ENCODE measurements at places on chromosomes 11 and 22.
A peak's percentile ranks its signal among the peaks of the same experiment; 100 is the strongest.

DNA sequence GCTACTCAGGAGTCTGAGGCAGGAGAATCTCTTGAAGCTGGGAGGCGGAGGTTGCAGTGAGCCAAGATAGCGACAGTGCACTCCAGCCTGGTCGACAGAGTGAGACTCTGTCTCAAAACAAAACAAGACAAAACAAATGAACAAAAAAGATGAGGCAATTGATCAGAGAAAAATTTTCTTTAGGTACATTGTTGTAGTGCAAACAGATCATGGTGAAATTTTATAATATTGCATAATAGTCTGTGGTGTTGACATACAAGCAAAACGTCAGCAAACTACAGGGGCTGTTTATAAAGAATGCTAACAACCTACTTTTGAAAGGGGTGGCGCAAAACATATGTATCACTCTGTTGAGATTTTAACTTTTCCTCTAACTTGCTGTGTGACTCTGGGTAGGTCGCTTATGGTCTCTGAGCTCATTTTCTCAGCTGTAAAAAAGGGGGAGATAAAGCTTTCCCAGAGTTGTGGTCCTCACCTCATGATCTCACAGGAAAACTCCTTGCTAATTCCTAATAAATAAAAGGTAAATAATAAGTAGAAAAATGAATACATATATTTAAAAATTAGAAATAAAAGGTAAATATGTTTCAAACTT lies 64.8 kb upstream of the NUP160 start:
- no peak for DNase-seq

GRCh38 chr11:78050964-78051831 lies 12.5 kb upstream of the THRSP start:
- no peak for DNase-seq

DNA sequence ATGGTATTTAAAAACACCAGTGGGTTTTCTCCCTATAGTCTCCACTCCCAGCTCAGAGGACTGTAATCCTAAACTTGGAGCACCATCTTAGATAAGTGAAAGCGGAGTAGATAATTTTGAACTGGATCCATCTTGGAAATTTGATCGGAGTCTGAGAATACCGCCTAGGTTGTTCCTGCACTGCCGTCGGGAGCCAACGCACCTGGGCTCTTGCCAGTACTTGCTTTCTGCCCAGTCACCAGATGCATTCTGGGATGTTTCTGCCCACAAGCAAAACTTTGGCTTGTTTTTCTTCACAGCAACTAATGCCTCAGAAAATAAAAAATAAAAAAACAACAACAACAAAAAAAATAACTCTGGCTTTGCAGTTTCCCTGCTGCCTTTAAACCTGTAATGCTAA lies 113.0 kb upstream of the MTMR2 start:
- no peak for DNase-seq

GRCh38 chr11:26909515-26909914 lies 84.4 kb upstream of the FIBIN start:
- no peak for DNase-seq

GRCh38 chr22:35726398-35726797 lies 8.7 kb downstream of the APOL5 start:
- DNase-seq = no peak

GRCh38 chr11:94017446-94017845 lies 3.7 kb upstream of the HEPHL1 start:
- no peak for DNase-seq

DNA sequence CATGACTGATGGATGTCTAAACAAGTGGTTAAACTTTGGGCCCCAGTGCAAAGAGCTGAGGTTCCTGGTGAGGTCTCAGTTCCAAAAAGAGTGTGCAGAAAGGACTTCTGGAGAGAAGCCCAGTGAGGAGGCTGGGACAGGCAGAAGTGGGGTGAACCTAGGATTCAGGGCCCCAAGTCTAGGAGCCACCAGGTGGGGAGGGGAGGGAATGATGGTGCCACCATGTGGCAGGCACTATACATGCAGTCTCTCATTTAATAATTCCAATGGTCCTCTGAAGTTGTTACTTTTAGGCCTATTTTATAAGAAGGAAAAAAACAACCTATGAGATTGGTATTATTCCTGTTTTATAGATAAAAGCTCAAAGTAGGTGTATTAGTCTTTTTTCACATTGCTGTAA lies 102.0 kb downstream of the INSC start:
- no peak for DNase-seq

DNA sequence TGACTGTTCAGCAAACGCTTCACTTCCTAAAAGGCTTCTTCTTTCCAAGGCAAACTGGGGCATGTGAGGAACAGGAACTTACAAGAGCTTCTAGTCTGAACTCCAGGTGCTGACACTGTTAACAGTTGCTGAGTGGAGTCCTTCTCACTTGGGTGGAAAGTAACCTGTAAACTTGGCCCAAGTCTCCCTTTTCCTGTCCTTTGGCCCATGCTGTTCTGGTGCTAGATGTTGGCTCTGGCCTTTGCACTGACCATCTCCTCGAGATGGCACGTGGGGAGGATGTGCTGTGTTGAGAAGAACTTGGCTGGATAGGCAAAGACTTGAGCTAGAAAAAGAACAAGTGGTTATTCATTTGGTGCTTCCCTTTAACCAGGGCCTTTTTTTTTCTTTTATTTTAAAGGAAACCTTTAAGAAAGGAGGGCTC lies 53.6 kb downstream of the PTPRJ start:
- DNase-seq = no peak

DNA sequence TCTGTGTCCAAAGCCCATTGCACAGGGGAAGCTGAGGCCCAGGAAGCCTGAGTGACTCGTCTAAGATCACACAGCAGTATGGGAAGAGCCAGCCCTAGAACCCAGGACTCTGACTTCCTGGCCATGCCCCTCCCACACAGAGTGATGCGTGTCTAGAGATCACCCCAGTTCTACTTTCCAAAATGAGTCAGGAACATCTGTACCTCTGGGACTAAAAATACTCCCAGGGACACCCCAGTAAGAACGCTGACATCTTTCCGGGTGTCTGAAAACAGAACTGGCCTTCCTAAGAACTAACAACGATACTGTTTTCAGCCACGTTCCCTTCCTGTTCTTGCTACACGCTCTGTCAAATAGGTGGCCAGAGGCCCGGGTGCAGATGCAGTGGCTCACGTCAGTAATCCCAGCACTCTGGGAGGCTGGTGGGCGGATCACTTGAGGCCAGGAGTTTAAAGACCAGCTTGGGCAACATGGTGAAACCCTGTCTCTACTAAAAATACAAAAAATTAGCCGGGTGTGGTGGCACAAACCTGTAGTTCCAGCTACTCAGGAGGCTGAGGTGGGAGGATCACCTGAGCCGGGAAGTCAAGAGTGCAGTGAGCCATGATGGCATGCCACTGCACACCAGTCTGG lies 21.7 kb upstream of the PDGFB start:
- DNase-seq = no peak

DNA sequence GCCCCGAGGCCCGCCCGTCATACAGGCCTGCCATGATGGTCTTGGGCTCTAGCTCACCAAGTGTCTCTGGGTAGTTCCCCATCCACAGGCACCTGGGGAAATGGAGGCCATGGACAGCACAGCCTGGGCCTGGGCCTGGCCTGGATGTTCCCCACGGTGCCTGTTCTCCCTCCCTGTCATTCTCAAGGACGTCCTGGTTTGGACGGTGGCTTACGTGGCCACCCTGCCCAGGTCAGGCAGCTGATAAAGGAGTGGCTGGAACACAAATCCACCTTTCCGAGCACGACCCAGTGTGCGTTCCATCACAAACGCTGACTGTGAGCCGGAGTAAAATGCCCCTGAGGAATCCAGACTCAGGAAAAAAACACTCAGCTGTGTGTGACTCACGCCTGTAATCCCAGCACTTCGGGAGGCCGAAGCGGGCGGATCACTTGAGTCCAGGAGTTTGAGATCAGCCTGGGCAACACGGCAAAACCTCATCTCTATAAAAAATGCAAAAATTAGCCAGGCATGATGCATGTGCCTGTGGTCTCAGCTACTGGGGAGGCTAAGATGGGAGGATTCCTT lies 41.2 kb upstream of the TESMIN start:
- no peak for DNase-seq

DNA sequence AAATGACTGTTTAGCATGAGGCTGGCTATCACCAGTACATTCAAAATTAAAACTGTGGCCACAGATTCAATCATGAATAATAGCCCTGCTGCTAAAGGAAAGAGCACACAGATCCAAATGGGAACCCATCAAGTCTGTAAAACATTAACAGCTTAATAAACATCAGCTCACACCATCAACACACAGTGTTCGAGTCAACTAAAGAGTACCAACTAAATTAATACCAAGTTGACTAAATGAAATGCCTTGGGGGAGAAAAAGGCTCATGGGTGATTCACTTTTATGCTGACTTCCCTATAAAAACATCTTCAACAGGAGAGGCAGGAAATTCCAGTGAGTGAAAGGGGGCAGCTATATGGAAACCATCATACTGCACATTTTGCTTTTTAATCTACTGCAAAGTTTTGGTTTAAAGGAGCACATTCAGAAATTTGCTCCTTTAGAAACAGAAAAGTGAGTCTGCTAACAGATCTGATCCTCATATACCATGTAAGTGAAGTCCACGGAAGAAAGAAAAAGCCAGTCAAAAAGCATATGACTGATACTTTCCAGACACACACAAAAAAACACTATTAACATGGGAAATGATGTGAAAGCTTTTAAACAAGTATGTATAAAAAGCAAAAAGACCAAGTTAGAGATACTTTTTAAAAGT lies 16.3 kb downstream of the LGR4 start:
- DNase-seq = no peak

GRCh38 chr11:60377401-60378136 lies 763 bp upstream of the MS4A7 start:
- peak; percentile 82 for DNase-seq

DNA sequence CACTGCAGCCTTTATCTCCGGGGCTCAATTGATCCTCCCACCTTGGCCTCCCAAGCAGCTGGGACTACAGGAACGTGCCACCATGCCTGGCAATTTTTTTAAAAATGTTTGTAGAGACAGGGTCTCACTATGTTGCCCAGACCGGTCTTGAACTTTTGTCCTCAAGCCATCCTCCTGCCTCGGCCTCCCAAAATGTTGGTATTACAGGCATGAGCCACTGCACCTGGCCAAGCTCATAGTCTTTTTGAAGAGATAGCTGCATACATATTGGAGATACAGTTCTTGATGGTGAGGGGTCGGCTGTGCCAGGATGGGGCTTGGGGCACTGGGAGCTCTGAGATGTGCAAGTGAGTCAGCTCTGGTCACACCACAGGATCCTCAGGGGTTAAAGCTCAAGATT lies 53.2 kb downstream of the CHRDL2 start:
- DNase-seq = no peak

DNA sequence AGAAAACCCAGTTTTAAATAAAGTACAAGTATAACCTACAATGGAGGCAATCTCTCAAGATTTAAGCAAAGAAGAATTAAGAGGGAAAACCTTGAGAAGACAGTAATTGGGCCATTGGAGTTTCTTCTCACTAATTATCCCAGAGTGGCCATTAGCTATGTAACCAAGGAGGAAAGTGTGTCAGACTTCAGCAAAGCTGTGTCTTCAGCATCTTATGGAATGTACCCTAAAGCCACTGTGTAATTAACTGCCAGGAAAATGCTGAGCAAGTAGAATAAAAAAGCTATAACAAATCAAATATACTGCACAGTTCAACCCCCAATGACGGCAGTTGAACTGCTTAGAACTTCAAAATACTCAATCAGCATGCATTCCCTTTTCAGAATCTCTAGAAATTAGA lies 261.6 kb downstream of the TTC28 start:
- no peak for DNase-seq

GRCh38 chr11:99424313-99425084 lies 403.8 kb downstream of the CNTN5 start:
- DNase-seq = no peak

DNA sequence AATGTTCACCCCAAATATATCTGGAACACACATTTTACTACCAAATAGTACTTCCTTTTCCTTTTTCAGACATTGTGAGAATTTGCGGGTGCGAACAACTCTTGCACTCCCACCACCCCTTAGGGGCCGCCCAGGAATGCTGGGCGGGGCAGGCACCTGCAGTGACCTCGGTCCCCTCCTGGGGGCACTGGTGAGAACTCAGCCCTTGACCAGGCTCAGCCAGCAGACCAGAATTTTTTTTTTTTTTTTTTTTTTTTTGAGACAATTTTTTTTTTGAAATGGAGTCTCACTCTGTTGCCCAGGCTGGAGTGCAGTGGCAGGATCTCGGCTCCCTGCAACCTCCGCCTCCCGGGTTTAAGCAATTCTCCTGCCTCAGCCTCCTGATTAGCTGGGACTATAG lies 75.8 kb downstream of the ARHGAP8 start:
- peak; percentile 46 for DNase-seq

- no peak for DNase-seq
These were observed 26.6 kb downstream of the LDLRAD3 start for GRCh38 chr11:35970445-35970844.

GRCh38 chr11:99638073-99638553 lies 617.4 kb downstream of the CNTN5 start:
- no peak for DNase-seq

DNA sequence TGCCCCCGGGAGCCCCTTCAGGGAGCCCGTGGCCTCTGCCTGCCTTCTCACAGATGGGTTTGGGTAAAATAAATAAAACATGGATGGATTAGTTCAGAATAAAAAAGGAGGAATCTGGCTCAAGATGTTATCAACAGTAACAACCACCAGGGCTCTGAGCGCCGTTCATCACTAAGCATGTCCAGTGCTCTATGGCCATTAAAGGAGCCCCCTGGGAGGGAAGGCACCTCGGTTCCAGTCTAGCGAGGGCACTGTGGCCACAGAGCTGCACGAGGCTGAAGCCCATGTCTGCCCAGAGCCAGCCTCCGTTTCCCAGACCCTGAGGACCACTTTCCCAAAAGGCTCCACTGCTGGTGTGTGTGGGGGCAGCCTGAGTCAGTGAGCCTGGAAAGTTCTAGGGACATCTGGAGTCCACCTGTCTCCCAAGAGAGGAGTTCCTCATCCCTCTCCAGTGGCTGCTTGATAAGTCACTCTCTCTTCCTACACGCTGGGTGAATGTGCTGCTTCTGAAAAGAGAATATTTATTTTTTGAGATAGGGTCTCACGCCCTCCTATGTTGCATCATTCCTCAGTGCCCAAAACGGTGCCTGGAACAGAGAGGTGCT lies 614.6 kb downstream of the TBC1D22A start:
- DNase-seq = peak; percentile 58

- DNase-seq = no peak
These were observed 18.5 kb downstream of the COMMD9 start for GRCh38 chr11:36270701-36271100.

DNA sequence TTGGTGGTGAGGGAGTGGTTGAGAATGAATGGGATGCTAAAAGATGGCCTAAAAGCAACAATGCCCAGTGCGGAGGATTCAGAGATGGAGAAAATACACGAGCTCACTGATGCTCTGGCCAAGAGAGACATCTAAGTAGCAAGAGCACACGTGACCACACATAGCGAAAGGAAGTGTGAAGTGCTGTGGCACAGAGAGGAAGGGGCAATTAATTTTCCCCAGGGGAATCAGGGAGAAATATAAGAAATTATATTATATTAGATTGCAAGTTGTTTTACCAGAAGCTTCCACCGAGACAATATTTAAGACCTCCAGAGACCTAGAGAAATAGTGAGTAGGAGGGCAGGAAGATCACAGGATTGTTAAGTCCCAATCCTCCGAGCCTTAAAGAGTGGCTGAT lies 80.6 kb downstream of the RCN1 start:
- DNase-seq = no peak
